ENCODE measurements at places on chromosomes 1 and 21.

- DNase-seq = no peak
Measured at GRCh38 chr1:23193391-23194118, 23.7 kb downstream of the HTR1D start.

DNA sequence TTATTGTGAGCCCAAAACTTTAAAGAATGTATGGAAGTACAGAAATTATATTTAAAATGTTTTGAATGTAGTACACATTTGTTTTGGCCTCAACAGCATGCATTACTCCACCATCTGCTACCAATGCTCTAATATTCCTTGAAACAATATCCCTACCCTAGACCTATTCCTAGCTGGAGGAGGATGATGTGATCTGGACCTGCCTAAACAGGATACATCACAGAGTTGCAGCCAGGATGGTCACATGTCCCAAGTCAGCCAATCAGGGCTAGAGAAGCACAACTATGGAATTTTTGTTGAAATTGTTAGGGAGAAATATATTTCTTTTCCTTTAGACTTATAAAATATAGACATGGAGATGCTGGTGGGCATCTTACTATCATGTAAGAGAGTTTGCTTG, 623.3 kb upstream of the NR5A2 start:
- no peak for DNase-seq

DNA sequence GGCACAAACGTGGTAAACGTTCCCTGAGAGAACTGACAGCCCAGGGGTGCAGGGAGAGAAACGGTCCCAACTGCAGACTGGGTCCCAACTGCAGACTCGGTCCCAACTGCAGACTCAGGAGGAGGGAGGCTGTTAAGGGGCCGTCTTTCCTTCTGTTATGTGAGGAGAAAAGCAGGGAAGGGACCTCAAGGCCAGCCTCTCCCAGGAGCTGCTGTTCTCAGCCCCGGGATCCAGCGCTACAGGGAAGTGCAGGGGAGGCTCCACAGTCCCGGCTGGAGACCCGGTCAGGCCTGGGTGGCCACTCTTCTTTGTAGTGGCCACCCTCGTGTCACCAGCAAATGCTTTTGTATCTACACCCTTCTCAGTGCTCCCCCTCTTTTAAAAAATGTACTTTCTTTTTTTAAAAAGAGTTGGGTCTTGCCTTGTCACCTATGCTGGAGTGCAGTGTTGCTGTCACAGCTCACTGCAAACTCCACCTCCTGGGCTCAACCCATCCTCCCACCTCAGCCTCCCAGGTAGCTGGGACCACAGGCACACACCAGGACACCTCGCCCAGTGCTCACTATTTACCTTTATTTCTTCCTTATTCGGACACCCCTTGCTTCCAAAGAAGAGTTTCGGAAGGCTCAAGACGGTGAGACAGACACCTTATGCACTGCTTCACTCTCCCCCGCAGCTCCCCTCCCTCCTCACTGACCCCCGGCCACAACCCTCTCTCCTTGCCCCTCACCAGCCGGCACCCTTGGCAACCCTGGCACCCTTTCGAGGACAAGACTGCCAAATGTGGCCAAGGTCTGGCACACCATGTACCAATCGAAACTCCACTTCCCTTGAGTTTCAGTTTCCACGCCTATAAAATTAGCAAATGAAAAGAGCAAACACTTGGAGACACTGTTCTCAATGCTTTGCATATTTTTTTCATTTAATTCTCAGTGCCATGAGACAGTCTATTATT, 21.8 kb downstream of the CAPN2 start:
- no peak for DNase-seq

DNA sequence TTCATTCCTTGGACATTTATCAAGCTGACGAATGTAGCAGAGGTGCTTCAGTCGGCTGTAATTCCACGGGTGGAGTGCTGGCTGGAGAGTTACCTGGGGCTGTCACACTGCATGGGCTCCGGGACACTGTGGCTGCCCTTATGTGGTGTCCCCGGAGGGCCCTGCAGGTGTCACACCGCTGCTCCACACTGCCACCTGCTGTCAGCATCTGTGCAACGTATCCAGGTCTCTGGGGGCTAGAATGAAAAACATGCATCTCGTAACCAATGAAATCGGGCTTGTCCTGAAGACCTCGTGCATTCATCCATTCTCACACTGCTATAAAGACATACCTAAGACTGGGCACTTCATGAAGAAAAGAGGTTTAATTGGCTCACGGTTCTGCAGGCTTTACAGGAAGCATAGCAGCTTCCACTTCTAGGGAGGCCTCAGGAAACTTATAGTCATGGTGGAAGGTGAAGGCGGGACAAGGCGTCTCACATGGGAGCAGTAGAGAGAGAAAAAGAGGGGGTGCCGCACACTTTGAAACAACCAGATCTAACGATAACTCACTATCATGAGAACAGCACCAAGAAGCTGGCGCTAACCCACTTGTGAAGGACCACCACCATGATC, 46.7 kb upstream of the PCBP3 start:
- peak; percentile 95 for DNase-seq

DNA sequence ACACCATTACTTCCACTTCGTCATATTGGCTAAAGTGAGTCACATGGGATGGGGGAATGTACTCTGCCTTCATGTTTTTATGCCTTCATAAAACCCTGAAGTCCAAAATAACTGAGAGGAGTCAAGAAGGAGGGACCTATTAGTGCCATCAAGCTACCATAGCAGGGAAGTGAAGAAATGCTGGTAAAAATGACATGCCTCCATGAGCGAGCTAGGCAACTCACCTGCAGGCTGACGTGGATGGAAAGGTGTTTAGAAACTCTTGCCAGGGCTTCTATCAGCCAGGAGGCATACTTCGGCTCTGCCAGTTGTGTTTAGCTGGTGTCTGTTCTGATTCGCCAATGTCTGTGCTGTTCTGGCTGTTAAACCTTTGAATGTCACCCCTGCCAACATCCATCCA, 424.4 kb upstream of the USP24 start:
- no peak for DNase-seq

- no peak for DNase-seq
Measured at GRCh38 chr21:46439906-46440305, 18.8 kb upstream of the DIP2A start.

GRCh38 chr1:212045981-212046380, 10.4 kb downstream of the DTL start:
- DNase-seq = no peak

- no peak for DNase-seq
Measured at GRCh38 chr21:38619480-38619879, 121.2 kb upstream of the ERG start.

Data from stimulated activated CD8-positive, alpha-beta memory T cell treated with anti-CD3 and anti-CD28 coated beads, Interleukin-4, amount 100 ng/mL, for 48 hours (primary cell).